ENCODE measurements at places on chromosomes 2 and 18.

DNA sequence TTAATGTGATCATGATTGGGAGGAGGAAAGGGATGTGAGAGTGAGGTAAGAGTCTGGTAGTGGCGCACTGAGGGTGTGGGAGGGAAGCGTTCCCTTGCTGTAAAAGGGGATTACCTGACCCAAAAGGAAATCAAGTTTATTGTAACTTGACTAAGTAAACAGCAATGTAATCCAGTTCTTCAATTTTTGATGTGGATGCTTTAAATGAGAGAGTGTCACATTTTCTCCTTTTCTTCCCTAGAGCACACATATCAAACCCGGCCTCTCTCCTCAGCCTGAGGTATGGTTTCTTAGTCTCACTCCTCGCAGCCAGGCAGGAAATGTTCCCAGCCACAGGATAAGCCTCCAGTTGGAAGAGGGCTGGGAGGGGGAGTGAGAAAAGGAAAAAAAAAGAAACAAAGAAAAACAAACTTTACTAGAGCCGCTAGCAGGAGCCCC, 688 bp upstream of the ARHGAP28 start:
- no peak for DNase-seq

GRCh38 chr2:139544186-139544851, 764.1 kb upstream of the NXPH2 start:
- DNase-seq, result no peak

GRCh38 chr2:224927011-224927410, 115.3 kb downstream of the DOCK10 start:
- no peak for DNase-seq

- DNase-seq, result no peak
Measured at GRCh38 chr2:186220409-186220808, 265.7 kb upstream of the ZC3H15 start.

- no peak for DNase-seq
Measured at GRCh38 chr2:117918608-117919007, 95.3 kb downstream of the CCDC93 start.

DNA sequence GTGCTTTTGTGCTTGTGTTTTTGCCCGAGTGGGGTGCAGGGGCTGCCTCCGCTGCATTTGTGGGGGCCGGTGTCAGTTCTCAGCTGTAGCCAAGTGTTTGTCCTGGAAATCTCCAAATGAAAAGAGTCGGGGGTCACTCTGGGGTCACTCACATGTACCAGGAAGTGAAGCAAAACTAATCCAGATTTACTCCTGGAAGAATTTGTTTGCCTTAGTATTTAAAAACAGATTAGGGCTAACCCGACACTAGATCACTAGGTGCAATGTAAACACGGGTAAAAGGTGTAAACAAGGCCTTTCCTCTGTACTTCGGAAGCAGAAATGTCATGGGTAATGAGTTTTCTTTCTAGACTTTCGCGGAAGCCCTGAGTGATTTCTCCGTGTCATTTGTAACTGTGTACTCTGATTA, 50.3 kb downstream of the GBX2 start:
- DNase-seq, result no peak

DNA sequence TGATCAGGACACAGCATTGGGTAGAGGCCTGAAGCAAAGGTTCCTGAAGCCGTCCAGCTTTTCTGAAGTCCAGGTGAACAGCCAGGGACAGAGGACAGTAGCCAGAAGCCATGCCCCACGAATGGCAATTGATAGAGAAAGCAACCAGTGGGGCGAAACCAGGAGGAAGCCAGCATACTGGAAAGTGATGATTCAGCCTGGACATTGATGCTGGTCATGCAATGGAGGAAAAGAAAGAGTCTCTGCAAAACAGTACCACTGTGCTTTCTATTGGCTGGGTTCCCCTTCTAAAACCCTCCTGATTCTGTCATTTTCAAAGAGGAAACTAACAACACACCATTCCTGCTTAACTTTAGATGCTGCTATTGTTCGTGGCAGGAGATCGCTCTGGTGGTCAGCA, 221.4 kb upstream of the EPAS1 start:
- DNase-seq, result no peak

DNA sequence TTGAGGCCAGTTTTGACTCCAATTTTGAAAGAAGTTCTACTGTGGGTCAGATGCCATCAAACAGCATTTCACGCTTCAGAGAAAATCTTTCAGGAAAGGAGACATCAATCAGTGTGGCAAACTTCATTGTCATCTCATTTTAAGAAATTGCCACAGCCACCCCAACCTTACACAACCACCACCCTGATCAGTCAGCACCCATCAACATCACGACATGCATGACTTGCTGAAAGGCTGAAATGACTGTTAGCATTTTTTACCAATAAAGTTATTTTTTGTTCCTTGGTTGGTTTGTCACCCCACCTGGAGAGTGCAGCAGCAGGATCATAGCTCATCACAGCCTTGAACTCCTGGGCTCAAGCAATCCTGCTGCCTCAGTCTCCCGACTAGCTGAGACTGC, 10.4 kb downstream of the DNAJC10 start:
- no peak for DNase-seq

DNA sequence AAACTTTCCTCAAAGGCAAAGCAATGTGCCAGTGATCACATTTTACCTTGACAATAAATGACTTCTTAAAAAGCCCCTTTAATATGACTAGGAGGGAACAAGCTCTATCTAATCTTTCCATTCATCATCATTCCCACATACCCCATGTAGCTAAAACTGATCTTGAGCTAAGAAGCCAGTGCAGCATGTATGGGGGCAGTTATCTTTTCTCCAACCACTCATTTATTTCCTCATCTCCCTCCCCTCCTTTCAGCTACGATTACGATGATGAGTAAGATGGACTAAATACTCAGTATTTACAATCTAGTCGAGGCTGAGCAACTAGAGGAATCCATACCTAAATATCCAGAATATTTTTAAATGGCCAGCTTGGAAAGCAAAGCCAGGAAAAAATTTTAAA, 35.5 kb downstream of the PNO1 start:
- peak; percentile 34 for DNase-seq

GRCh38 chr2:10016802-10017258, 26.5 kb upstream of the KLF11 start:
- no peak for DNase-seq

DNA sequence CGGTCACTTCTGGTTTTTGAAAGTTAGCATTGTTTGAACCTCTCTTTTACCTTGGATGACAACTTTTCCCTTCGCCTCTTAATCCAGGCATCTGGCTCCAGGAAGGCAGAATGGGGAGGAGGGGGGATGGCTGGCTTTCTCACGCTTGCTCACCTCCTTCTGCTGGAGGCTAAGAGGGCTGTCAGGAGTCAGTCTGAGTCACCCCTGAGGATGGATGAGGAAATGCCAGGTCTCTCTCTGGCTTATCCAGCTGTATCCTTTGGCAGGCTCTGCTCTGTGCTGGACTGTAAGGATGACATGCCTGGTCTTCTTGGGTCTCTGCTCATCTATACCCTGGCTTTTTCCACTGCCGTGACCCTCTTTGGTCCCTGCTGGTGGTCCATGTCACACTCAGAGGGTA, 142.9 kb upstream of the GYPC start:
- no peak for DNase-seq

GRCh38 chr18:73693091-73693490, 454.5 kb downstream of the FBXO15 start:
- no peak for DNase-seq

DNA sequence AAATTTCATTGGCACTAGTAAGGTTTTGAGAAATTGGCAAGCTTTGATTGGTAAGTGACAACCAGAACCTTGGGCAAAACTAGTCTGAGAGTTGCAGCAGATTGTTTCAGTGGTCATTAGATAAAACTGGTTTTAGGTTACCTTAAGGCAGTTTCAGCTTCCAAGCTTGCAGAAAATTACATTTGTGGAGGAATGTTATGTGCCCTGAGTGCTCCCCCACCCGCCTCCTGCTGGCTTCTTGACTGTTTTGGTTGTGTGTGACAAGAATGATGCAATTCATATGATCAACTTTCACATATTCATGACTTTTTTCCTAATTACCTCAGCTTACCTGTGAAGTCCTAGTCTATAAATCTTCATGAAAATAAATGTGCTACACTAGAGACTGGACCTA, 599.5 kb upstream of the ZNF804A start:
- DNase-seq, result no peak

DNA sequence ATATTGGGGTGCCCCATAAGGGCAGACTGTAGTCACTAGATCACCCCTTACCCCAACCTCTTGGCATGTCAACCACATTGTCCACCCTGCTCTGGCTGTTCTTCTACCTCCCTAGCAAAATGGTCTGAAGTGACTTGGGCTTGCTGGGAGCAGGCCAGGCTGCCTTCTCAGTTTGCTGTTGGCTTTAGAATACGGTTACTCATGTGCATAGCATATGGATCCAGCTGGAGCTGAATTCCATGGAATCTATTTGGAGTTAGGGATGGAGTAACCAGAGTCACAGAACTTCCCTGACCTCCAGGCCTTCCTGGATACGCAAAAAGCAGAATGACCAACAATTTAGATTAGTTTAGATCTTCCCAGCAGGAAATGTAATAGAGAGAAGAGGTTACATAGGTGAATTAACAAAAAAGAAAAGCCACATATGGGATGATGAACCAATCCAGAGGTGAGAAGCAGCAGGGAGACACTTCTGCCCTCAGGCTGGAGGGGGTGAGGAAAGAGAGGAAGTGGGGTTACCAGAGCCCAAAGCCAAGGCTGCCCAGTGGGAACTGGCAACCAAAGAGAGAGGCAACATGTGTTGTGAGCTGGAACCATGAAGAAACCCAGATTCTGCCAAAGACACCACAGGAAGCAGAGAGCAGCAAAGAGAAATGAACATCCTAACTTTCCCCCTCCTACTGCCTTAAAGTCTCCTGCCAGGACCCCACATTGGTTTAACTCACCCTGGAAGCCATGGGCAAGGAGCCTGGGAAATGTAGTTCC, 26.1 kb downstream of the PKDCC start:
- DNase-seq, result no peak

GRCh38 chr18:1891641-1892040, 679.7 kb downstream of the METTL4 start:
- no peak for DNase-seq

DNA sequence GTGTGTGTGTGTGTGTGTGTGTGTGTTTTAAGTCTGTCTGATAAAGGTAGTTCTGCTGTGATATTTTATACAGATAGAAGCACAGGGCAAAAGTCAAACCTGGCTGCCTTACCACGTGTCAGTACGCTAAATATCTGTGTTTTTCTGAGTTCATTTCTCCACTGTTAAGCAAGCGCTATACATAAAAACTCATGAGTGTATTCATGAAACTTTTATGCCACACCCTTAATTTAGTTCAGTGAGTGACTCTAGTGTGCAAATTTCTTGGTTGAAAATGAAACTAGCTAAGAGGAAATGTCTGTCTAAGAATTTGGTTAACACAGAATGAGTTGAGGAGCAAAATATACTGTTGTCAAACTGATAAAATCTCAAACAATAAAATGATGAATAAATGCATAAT, 11.2 kb downstream of the CASP10 start:
- DNase-seq, result no peak

DNA sequence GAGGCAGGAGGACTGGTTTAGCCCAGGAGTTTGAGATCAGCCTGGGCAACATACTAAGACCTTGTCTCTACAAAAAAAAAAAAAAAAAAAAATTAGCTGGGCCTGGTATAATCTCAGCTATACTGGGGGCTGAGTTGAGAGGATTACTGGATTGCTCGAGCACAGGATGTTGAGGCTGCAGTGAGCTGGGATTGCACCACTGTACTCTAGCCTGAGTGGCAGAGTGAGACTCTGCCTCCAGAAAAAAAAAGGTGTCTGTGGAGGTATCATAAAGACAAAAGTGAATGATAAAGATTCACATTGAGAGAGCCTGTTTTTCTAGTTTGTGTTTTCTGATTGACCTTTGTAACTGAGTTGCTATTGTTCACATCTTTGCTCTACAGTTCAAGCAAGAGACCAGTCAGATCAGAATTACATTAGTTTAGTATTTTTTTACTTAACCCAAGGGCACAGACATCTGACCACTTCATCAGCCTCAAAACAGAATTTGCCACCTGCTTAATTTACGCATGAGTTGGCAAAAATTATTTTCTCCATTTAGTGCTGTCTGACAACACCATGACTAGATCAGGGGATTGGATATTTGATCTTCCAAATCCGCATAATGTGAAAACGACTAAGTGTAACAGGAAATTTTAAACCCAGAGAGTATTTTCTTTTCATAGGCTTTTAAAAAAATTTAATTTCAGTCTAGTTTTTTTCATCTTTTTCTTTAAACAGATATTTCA, 271.0 kb downstream of the TGIF1 start:
- no peak for DNase-seq

- DNase-seq, result no peak
Measured at GRCh38 chr2:180907731-180908130, 72.7 kb upstream of the UBE2E3 start.

DNA sequence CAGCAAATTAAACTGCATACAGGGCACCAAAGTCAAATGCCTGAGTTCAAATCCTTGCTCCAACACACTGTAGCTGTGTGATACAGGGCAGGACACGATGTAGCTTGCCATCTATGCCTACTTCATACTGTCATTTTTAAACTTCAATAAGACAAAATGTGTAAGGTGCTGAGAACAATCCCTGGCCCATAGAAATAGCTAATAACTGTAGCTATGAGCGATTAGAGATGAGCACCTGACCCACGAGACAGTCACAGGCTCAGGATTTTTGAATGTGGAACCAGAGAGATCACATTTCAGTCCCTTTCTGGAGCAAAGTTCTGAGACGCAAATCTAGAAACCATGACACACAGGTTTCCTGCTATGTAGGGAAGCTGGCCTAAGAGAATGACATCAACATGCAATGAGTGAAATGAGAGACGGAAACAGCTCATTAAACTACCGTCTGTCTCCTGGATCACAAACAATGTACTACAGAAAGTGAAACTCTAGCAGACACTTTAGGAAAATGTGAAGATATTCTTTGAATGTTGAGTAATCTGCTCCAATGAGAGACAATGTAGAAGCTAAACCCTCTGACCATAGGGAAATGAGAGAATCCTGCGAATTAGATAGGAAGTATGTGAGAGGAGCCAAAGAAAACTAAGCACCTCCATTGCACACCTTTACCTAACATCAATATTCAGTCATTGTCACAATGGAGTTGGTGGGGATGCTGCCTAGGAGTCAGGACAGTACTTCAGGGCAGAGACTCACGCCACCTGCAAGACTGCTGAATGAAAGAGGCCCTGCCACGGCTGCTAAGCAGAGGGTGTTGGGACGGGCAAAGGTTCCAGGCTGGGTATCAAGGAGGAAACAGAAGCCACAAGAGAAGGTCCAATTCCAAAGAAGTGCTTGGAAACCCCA, 25.5 kb downstream of the B4GALT6 start:
- no peak for DNase-seq
